ENCODE measurements at places on chromosomes 3 and 15.

DNA sequence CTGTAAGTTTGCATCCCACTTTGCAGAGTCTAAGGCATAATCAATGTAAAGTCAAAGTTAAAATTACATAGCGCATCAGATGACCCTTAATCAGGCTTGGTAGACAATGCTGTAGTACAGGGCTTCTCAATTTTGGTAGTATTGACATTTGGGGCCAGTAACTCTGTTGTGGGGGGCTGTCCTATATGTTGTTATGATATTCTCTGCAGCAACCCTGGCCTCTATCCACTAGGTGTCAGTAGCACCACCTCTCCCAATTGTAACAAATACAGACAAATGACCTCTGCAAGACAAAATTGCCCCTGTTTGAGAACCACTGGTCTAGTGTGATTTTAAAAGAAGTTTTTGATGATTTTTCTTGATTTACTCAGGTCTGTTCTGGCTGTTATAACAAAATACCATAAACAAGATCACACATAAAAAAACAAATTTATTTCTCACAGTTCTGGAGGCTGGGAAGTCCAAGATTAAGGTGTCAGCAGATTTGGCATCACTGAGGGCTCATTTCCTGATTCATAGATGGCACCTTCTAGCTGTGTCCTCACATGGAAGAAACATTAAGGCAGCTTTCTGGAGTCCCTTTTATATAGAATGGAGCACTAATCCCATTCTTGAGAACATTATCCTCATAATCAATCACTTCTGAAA, 37.6 kb upstream of the SLC9A9 start:
- no peak for DNase-seq

GRCh38 chr15:68372291-68372811, 59.6 kb downstream of the ITGA11 start:
- DNase-seq: no peak

DNA sequence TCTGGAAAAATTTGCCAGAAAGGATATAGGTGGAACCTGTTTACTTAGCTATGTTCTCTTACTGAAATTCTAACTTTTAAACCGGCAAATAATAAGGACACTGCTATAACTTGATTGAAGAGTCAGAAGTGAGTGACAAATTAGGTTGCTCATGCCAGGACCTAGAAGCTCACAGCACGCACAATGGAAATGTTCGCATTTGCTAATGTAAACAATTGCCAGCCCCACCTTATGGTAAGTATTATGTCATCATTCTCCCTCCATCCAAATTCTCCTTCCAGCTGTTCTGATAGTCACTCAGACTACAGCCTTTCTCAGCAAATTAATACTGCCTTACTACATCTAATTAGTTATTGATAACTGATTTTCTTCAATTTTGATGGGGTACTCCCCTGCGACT, 4.8 kb upstream of the STXBP5L start:
- no peak for DNase-seq

GRCh38 chr3:169772305-169772896, 795 bp upstream of the MYNN start:
- DNase-seq: no peak

GRCh38 chr3:58157700-58158099, 53.1 kb downstream of the DNASE1L3 start:
- no peak for DNase-seq

- no peak for DNase-seq
Measured at GRCh38 chr15:79494963-79495755, 63.0 kb downstream of the MINAR1 start.

DNA sequence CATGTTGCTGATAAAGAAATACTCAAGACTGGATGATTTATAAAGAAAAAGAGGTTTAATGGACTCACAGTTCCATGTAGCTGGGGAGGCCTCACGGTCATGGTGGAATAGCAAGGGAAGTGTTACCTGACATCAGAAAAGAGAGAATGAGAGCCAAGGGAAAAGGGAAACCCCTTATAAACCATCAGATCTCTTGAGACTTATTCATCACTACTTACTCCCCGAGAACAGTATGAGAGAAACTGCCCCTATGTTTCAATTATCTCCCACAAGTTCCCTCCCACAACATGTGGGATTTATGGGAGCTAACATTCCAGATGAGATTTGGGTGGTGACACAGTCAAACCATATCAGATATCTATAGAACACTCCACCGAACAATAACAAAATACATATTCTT, 904.6 kb downstream of the PDCD6IP start:
- no peak for DNase-seq

DNA sequence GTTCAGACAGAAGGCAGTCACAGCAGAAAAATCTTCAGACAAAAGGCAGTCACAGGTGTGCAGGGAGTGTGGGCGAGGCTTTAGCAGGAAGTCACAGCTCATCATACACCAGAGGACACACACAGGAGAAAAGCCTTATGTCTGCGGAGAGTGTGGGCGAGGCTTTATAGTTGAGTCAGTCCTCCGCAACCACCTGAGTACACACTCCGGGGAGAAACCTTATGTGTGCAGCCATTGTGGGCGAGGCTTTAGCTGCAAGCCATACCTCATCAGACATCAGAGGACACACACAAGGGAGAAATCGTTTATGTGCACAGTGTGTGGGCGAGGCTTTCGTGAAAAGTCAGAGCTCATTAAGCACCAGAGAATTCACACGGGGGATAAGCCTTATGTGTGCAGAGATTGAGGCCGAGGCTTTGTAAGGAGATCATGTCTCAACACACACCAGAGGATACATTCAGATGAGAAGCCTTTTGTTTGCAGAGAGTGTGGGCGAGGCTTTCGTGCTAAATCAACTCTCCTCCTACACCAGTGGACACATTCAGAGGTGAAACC, 27.6 kb downstream of the ZNF589 start:
- DNase-seq: no peak

DNA sequence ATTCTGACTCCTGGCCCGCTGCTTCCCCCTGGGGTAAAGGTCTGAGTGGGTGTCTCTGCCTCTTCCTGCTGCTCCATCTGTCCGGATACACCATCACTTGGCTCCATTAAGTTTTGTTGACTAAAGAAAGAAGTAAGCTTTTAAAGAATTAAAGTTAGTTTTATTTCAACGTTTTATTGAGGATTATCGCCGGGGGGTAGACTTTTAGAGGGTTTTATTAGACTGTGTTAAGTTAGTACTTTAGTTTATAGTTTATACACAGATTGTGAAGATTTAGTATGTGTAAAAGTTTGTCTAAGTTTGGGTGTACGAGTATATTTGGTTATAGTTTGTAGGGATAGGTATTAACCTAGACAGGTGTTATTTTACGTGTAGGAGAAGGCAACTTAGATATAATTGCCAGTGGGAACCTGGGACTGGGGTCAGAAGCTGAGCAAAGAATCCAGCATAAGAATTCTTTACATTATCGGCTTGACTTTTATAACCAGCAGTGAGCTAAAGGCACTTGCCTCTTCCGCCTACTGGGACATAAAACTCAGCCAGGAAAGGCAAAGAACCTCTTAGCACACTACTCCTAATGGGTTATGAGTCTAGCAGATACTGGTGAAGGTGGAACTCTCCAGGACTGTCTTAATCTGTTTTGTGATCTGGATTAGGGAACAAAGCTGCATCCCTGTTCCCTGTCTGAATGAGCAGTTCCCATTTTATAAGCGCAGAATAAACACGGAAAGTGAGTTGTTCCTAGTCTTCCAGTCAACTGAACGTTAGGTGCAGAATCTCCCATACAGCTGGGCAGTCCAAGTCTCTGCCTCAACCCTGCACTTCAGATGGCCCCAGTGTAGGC, 131.3 kb downstream of the FAM43A start:
- DNase-seq: no peak

DNA sequence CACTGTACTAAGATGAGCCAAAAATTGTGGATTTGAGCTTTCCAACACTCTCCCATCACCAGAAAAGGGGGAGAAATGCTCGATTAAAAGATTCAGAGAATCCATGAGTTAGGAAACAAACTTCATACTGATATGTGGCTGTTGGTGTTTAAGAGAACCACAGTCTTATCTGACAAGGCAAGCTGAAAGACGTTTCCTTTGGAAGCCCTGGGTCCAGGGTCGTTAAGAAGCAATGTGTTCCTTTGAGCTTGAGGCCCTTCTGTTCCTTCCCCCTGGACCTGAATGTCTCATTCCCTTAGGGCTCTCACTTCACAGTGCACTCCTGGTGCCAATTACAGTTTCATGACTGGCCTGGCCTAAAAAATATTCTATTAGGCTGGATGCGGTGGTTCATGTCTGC, 524.8 kb upstream of the PPP2R3A start:
- DNase-seq: no peak

DNA sequence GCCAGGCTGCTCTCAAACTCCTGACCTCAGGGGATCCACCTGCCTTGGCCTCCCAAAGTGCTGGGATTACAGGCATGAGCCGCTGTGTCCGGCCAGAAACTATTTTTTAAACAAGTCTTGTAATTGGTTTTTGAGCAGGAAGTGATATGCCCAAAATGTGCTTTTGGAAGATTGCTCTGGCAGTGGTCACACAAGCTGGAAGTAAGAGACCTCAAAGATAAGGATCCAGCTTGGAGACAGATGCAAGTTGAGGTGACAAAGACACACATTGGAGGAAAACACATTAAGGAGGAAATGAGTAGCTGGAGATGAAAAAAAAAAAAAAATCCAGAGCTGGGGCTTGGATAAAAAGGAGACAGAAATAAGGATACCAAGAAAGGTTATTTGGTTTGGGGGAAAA, 6.3 kb downstream of the TM4SF18 start:
- no peak for DNase-seq

DNA sequence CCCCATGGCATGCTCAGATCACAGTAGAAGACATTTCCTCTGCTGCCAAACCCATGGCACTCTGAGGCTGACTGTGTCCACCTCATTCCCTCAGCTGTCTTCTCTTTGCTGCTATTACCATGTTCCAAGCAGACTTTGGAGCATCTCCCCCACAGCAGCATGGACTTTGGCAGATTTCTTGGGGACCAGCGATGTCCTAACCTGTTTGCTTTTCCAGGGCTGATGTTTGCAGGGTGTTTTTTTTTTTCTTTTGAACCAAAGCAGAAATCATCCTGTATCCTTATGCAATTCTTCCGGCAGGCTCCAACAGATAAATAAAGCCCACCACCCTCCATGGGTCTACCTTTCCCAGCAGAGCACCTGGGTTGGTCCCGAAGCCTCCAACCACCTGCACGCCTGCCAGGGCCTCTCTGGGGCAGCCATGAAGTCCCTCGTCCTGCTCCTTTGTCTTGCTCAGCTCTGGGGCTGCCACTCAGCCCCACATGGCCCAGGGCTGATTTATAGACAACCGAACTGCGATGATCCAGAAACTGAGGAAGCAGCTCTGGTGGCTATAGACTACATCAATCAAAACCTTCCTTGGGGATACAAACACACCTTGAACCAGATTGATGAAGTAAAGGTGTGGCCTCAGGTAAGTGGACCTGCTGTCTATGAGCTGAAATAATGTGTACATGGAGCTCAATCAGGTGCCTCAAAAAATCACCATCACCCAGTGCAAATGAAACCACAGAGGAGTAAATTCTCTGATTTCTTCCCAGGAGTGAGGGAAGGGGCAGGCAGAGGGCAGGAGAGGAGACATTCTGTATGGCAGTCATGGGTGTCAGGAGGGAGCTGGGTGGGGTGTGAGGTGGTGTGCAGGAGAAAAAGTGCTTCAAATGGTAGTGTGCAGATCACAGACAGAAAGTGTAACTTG, at the start of gene AHSG:
TSS of gene AHSG (plus strand) at position 340 of the 916 bp plus-strand sequence. CDS start at position 422, 82 bp downstream.
- DNase-seq: no peak

DNA sequence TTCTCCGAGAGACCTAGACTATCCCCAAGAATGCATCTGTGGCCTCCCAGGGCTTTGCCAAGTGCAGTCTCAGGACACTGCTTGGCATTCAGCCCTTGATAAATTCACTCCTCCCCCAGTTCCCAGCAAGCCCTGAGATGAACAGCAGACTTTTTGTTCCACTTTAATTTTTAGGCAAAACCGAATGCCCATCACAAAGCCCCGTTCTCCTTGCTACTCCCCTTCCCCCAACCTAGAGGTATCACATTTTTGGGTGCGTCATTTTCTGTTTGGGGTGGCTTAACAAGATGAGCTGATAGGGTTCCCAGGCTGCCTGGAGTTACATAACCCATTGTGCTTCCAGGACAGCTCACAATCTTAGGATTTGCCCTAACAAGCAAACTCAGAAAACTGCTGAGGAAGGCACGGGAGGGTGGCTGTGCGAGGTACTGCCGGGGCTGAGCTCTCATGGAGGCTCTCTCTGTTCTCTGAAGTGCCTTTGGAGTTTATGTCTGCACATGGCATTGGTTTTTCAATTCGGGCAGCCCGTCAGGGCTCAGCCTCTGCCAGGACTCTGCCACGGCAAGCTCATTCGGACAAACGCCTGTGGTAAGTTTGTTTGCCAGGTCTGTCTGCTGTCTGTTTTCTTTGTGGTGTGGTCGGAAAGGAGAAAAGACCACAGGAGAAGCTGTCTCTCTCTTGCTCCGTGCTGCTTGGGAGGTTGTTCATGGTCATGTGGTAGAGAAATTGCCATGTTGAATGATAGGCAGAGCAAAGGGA, at the start of gene TRAK1:
TSS of gene TRAK1 (plus strand) at position 385 of the 759 bp plus-strand sequence. CDS start at position 498, 113 bp downstream.
- no peak for DNase-seq

- no peak for DNase-seq
Measured at GRCh38 chr15:27679203-27679602, 419.9 kb downstream of the OCA2 start.

DNA sequence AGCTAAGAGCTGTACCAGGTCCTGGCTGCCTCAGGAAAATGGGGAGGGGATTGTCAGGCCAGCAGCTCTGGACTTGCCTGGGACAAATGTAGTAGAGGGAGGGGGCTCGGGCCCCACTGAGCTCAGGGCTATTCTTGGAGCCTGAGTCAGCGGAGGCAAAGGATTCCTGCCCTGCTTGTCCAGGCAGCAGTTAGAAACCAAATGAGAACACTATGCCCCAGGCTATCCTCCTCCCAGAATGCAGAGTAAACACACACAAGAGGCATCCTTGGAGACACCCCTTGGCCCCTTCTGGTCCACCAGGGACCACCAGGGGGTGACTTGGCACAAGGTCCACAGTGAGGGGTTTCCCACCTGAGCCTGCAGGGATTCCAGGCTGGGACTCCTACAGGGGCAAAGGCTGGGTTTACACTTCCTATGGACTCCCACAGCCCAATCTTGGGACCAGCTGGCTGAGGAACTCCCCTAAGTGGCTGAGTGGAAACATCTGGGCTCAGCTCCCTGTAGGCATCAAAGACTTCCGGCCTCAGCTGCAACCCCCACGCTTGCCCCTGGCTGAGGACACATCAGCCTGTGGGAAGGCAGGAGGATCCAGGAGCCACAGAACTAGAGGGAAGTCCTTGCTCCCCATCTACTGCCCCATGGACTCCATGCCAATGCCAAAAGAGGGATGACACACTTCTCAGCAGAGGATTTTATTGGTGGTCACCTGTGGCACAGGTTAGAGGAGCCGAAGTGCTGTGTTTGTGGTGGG, 3.4 kb upstream of the COL7A1 start:
- DNase-seq: no peak

Data from D721Med (cell line).